ENCODE measurements at places on chromosomes 16 and 17.
A peak's percentile ranks its signal among the peaks of the same experiment; 100 is the strongest.

DNA sequence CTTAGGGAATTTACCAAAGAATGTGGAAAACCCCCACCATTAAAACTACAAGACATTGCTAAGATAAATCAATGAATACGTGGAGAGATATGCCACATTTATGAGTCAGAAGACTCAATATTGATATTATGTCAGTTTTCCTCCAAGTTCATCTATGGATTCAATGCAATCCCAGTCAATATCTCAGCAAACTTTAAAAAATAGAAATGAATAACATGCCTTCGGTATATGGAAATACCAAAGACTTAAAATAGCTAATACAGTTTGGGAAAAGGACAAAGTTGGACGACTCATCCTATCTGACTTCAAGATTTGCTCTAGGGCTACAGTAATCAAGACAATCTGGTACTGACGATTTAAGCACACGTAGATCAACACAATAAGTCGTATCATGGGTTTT is 31.2 kb downstream of the PIK3R5 start:
- no peak for DNase-seq

GRCh38 chr17:65901394-65901793 is 290.5 kb downstream of the CEP112 start:
- no peak for DNase-seq

GRCh38 chr17:38777641-38778250 is 21.6 kb downstream of the PIP4K2B start:
- no peak for DNase-seq

DNA sequence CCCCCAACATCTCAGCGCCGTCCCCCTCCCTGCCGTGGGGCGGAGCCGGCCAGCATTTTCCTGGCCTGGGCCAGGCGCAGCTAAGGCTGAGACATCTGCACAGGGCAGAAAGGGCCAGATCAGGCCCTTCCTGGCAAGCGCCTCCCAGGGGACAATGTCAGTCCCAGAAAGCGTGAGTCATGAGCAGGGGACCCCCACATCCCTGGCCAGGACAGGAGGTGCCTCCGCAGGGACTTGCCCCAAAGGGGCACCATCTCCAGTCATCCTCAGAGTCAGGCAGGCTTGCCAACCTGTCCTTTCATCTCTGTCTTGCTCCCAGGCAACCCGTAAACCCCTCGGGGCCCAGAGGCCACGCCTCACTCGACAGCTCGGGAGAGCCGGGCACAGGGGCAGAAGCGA is 43.2 kb downstream of the SOCS1 start:
- no peak for DNase-seq

DNA sequence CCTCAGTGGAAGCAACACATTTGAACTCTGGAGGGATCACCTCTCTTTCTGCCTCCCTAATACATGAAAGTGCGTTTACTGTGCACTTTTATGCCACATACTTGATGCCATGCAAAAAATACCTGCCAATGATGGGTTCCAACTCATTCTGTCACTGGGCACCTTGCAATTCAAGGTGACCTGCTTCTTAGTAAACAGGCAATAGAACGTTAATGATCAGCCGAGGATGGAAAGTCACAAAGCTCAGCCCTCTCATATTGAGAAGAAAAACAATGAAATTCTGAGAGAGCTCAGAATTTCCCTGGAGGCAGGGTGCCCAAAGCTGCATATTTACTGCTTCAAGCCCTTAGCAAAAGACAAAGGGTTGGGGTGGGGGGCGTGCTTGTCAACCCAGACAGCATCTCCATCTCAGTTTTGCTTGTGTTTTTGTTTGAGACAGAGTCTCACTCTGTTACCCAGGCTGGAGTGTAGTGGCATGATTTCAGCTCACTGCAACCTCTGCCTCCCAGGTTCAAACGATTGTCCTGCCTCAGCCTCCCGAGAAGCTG is 23.2 kb downstream of the LITAF start:
- no peak for DNase-seq

GRCh38 chr16:63289834-63290460 is 1253.7 kb upstream of the CDH8 start:
- no peak for DNase-seq

DNA sequence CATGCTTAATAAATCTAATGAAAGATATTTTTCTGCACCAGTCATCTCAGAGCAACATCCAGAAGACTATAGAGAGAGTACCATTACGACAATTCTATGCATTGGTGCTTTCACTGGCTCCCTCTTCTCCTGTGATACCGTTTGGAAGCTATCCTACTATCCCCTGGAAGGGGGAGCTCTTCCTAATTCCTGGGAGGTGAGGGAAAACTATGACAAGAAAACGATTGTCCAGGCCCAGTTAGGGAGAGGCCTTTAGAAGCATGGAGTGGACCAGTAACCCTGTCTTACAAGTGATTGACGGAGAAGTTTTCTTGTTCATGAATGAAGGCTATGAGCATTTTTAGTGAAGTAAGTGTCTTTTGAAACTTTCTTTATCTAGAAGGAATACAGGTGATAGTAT is 150.2 kb downstream of the TANC2 start:
- no peak for DNase-seq

GRCh38 chr16:70380248-70380918 is 33.7 kb downstream of the DDX19A start:
- peak; percentile 84 for DNase-seq

GRCh38 chr16:53817812-53818550 is 114.0 kb downstream of the FTO start:
- DNase-seq: no peak

Data from stimulated activated naive CD4-positive, alpha-beta T cell treated with Interleukin-2 at 50 U/mL for 16 hours (primary cell).